ENCODE measurements at places on chromosomes 6 and 20.

GRCh38 chr6:153727885-153728284 lies 311.2 kb upstream of the OPRM1 start:
- DNase-seq: no peak

GRCh38 chr6:56915832-56916231 lies 39.1 kb upstream of the BEND6 start:
- no peak for DNase-seq

GRCh38 chr20:63394069-63394919 lies 33.1 kb upstream of the CHRNA4 start:
- DNase-seq: no peak

- DNase-seq: no peak
Observed at GRCh38 chr6:107331409-107332386, 127.7 kb downstream of the PDSS2 start.

GRCh38 chr6:73830119-73830518 lies 134.1 kb downstream of the CD109 start:
- DNase-seq: no peak

GRCh38 chr20:753136-753535 lies 15.2 kb downstream of the SLC52A3 start:
- DNase-seq: no peak

DNA sequence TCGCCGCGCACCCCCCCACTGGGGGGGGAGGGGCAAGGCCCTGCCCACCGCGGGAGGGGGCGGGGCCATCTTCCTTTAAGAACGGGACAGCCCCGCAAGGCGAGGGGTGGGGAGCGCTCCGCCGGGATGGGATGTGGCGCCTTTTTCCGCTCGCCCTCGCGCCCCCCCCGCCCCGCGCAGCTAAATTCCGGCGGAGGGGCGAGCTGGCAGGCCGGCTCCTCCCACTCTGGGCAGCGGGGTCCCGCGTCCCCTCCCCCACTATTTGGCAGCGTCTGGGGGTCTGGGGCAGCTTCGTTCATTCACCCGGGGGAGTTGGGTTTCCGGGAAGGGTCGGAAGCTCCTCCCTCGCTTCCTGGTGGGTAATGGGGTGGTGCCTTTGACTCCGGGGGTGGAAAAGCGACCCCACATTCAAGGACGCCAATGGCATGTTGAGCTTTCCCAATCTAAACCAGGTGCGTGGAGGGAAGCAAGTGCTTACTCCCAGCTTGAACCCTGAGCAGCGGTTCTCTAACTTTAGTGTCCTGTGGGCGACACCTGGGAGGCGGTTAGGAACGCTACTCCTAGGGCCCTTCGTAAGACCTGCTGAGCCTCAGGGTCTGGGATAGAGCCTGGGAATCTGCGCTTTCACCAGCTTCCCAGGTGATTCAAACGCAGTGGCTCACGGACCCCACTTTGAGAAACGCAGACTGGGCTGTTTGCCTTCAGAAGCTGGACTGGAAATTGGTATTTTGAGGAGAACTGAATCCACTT lies 927 bp downstream of the ASXL1 start:
- peak; percentile 70 for DNase-seq

GRCh38 chr6:158660333-158660754 lies 10.5 kb downstream of the SYTL3 start:
- no peak for DNase-seq

DNA sequence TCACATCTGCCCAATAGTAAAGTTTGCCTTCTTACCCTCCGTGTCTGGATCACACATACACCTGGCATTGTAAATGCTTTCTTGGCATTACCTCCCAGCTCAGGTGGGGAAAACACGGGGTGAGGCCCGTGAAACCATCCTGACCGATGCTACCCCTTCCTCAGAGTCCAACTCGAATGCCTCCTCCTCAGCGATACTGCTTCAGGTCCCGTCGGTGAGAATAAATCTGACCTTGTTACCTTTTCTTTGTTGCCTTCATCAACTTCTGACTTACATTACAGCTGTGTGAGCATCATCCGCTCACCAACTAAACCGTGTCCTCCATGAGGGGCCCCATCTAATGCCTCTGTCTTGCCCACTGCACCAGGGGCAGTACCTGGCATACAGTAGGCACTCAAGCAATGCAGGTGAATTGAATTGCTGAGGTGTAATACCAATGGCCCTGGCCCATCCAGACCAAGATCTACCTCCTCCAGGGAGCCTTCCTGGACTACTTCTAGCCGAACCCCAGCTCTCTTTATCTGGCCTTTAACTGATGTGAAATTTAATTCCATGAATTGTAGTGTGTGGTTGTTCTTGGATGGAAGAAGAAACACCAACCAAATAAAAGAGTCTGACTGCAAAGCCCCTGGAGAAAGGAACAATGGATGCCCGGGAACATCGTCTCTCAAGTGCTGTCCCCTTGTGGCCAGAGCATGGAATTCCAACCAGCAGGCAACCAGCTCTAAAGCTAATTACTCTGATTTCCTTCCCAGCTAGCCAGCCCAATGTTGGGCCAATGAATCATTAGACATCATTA lies 141.5 kb downstream of the ANKRD60 start:
- no peak for DNase-seq

- no peak for DNase-seq
Observed at GRCh38 chr20:50335866-50336265, 145.2 kb downstream of the CEBPB start.

GRCh38 chr20:12053353-12053752 lies 135.7 kb downstream of the BTBD3 start:
- DNase-seq: no peak

DNA sequence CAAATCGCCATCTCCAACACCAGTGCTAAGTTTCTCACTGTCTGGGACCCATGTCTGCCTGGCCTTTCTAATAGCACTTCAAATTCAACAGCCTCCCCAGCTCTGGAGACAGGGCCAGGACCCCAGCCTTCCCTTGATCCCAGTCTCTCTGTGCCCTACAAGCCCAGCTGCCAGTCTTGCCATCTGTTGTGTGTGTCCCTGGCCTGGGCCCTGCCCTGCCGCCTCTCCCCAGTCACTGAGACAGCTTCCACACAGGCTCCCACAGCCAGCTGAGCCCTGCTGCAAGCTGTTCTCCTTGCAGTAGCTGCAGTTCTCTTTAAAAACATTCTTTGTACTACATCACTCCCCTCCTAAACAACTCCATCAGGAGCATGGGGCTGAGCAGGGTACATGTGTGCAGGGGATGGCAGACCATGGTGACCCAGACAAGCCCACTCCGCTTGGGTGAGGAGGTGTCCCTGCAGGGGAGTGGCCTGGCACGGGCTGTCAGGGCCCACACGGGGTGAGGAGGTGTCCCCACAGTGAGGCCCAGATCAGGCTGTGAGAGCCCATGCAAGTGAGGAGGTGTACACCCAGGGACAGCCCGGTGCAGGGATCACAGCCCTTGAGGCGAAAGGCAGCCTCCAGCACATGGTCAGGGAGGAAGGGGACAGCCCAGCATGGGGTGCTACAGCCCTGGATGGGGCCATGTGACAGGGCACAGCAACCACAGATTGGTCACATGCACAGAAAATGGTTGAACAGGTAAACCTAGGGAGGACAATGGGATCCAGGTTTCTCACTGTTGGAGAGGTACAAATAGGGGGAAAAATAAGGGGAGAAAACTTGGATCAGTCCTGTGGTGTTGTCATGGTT lies 16.2 kb downstream of the CST7 start:
- DNase-seq: no peak

DNA sequence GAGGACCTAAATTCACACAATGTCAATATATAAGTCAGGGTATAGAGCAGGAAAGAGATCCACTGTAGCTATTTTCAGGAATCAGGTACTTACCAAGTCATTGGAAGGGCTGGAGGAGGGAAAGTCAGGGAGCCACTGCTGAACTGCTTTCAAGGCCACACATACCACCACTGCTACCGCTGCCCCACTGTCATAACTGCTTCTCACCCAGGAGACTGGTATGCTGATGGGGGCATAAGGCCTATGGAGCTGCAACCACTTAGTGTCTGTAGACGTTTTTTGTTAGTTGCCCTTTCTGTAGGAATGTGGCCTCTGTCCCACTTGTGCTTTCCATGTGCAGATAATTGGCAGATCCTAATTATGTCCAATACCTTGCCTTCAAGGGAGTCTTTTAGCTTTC lies 5.4 kb downstream of the SMAP1 start:
- DNase-seq: no peak

- no peak for DNase-seq
Observed at GRCh38 chr6:42410861-42411260, 40.9 kb downstream of the TRERF1 start.

- DNase-seq: no peak
Observed at GRCh38 chr6:6808915-6809314, 220.4 kb downstream of the LY86 start.

GRCh38 chr20:50256577-50256976 lies 65.9 kb downstream of the CEBPB start:
- DNase-seq: no peak

- DNase-seq: no peak
Observed at GRCh38 chr20:62241506-62241905, 3.2 kb downstream of the OSBPL2 start.

- no peak for DNase-seq
Observed at GRCh38 chr6:548517-548916, 108.4 kb downstream of the HUS1B start.

GRCh38 chr6:115958958-115959357 lies 101.7 kb downstream of the FRK start:
- DNase-seq: no peak

DNA sequence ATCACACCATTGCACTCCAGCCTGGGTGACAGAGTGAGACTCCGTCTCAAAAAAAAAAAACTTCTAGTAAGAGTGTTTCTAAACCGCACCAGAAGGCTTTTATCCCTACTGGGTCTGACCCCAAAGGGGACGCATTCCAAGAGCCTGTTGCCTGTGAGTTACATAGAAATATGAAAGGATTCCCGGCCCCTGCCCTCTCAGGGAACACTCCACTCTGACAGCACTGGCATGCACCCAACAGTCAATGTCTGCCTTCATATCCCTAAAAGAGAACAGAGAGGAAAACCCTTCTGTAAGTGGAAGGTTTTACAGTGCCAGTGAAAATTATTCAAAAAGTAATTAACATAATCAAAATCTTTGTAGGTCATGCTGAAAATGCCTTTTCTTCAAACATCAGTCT lies 117.1 kb upstream of the PTPRT start:
- no peak for DNase-seq

- DNase-seq: no peak
Observed at GRCh38 chr20:1062334-1063010, 55.9 kb upstream of the PSMF1 start.

DNA sequence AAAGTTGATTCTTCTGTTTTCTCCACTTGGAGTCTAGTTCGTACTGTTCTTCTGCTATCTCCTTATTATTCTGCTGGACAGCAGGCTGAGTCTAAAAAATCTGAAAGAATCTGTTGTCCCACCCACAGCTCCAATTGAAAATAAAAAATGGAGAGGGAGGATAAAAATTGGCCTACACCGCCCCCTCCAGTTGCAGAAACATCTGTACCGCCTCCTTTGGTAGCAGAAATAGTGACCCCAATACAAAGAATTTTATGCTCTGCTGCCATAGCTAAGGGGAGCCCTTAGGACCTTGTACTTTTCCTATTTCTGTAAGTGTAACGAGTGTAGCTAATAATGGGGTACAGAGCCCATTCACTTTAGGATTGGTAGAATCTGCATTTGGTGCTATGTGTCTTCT lies 4.9 kb upstream of the FKBP1A start:
- DNase-seq: no peak

- no peak for DNase-seq
Observed at GRCh38 chr20:8144282-8145245, 12.5 kb downstream of the PLCB1 start.

GRCh38 chr20:62238569-62239277 lies 402 bp downstream of the OSBPL2 start:
- DNase-seq: no peak

DNA sequence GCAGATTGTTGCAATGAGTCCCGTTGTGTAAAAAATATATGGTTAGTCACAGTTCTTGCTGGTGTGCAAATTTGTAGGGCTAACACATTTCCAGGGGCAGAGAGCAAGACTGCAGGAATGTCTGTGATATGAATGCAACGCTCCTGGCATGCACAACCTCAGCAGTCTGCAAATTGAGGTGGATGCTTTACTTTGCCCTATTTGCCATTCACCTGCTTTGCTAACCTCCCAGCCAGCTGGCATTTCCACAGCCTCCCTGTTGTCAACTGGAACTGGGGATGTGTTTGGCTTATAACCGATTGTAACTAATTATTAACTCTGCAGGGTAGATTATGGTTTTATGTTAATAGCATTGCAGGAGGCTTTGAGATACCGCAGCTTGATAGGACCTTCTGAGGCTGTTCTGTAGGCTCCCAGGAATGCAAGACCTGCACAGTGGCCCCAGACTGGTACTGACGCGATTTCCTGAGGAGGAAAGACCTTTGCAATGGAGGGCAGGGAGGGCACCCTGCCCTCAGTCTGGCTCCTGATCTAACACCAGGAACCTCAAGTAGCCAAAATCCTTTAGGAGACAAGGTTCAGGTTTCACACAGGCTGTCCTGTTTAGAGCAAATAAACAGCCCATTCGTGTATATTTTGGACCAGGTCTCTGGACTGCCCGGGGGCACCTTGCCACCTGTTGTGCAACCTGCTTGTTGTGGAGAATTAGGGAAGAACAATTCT lies 53.4 kb downstream of the EDN1 start:
- no peak for DNase-seq

DNA sequence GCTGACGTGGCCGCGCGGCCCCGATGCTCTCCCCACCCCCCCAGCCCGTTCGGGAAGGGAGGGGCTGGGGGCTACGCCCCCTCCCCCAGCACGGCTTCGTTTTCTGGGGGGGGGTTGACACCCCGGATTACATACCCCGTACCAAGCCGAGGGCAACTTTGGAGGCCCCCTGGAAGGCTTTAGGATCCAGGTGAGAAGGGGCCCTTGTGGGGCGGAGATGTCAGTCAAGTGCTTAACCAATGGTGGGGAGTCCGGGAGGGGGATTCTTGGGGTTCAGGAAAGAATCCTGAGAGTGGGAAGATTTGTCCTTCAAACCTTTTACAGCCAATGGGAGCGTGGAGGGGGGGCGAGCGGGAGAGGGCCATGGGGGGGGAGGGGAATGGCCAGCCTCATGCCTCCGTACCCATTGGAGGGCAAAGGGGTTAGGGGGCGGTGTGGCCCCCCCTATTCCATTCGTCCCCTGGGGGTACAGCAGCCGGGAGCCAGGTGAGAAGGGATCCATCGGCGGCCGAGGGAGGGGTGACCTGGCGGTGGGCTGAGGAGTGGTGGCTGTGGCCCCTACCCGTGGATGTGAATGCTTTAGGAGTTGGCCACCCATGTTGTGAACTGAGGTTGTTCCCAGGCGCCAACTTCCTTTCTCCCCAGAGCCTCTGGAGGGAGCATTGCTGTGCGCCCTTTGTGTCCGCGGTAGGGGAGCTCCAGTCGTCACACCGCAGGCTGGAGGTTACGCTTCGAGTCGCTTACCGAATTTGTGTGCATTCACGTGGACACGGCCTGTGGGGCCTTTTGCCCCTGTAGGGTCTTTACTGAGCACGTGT lies 682 bp downstream of the BRD2 start:
- peak; percentile 48 for DNase-seq

DNA sequence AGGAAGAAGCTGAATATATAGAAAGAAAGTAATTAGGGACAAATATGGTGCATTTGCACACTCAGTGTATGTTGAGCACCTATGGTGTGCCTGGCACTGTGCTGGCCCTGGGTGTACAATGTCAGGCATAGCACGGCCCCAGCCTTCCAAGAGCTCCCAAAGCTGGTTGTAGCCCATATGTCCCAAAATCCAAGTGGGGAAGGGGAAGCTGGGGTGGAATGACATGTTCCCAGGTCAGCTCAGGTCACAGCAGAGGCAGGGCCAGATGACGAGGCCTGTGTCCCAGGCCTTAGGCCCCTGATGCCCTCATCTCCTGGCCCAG lies 170.0 kb downstream of the VEGFA start:
- no peak for DNase-seq

- no peak for DNase-seq
Observed at GRCh38 chr6:38867726-38868125, 152.6 kb downstream of the DNAH8 start.

GRCh38 chr6:126039284-126039683 lies 52.9 kb downstream of the TRMT11 start:
- no peak for DNase-seq

Measured in activated T-cell treated with anti-CD3 and anti-CD28 coated beads for 4 hours (primary cell).